Hindlimb muscle (tissue), 1 donor: ENCODE measurements at places on chromosomes 2 and 18.

GRCh38 chr18:74291472-74291770, 342 bp downstream of the CYB5A start:
- DNase-seq, result no peak

DNA sequence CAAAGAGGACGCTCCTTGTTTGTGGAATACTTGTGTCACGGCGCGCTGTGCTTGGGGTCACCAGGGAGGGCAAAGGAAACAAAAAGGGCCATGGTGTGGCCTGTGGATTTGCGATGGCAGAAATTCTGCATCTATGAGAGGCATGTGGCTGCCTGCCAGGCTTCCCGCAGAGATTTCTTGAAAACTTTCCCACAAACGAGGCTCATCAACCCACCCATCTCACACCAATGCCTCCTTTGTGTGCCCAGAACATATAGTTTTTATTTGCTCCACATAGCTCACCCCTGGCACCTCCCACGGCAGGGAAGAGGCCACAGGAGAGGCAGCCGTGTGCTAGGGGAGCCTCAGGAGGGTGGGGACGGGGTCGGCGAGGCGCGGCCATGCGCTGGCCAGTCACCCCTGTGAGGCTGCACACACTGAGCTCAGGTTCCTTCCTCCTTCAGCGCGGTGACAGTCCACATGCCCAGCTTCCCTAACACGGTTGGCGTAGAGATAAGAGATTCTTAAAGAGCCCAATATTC, 100.3 kb downstream of the MBP start:
- DNase-seq, result no peak

DNA sequence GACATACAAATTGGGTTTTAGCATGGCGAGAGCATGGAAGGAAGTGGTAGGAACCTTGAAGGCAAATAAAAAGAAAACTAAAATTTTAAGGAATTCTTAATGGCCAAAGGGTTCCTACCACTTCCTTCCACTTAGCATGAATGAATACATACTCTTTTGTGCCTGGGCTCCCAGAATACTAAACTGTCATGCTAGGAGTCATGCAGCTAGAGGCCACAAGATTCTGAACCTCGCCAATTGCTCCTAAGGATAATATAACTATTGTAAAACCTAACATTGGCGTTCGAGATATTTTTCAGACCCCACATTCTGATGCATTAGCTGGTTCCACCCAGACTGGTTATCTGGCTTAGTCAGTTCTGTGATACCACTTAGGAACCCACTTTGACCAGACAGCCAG, 38.6 kb upstream of the ARHGAP25 start:
- no peak for DNase-seq

GRCh38 chr2:232674491-232674890, 22.6 kb upstream of the GIGYF2 start:
- no peak for DNase-seq

GRCh38 chr2:217451666-217452065, 551.1 kb downstream of the TNS1 start:
- DNase-seq, result no peak

DNA sequence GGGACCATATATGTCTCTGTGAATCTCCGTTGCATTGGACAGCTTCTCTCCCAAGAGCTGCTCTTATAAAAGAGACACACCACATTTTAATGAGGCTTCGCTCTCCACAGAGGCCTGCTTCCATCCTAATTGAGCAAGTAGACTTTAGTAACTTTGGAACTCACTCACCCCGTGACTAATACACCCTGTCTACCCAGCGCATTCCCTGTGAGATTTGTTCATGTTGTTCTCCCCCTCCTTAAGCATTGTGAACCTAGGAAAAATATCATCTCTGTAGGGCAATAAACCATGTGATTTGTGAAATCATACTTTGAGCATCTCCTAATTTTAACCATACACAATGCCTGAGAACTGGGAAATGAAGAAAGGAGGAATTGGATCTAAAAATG, 56.9 kb downstream of the MCFD2 start:
- no peak for DNase-seq

- no peak for DNase-seq
Measured at GRCh38 chr2:110173523-110173922, 31.3 kb downstream of the NPHP1 start.

DNA sequence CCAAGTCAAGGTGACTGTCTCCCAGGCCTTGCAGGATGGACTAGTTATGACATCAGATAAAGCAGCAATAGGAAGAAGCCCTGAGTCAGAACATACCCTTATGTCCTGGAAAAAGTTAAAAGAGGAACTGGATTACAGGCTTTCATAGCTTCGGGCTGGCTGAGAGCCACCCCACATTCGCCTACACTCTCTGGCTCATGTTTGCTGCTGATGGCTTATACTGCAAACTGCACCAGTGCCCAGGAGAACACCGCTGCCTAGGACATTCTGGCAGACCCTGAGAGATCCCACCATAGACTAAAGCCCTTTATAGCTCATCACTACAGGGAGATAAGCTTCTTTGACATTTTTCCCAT, 20.3 kb downstream of the SLC8A1 start:
- no peak for DNase-seq

DNA sequence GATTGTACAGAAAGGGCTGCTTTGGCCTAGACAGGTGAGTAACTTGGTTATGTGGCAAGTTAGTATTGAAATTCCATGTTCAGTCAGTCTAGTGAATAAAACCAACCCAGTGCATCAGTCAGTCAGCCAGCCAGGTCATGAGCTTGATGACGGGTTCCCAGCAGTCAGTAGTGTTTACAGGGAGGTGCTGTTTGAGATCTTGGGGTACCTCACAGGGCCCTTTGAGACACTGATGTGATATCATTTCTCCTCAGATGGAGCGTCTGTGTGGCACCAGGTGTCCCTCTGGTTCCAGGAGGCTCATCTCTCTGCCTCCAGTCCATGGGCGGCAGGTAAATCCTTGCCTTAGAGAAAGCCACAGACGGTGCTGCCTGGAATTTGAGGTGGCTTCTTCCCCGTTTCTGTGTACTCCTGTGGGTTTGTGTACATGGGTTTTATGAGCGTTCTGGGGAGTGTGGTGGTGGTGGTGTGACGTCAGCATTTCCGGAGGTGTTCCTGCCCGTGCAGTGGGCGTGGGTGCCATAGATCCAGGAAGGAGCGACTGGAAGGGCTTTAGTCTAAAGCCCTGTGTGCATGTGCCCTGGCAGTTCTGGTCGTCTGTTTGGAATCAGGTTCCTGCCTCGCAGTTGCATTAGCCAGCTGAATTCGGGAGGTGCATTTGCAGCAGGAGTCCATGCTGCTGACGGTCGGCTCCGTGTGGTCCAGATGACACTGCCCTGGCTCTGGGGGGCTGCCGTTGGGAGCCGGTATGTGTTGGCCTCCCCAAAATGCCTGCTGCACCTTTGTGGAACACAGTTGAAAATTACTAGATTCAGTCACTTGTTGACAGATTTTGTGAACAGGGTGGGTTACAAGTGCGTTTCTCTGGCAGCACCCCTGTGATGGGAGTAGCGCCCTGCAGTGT, 2.1 kb downstream of the CTDP1 start:
- no peak for DNase-seq

- DNase-seq, result peak; percentile 34
Measured at GRCh38 chr18:34976123-34976522, 65.1 kb upstream of the MAPRE2 start.

GRCh38 chr2:106058469-106059137, 135.5 kb downstream of the UXS1 start:
- no peak for DNase-seq

DNA sequence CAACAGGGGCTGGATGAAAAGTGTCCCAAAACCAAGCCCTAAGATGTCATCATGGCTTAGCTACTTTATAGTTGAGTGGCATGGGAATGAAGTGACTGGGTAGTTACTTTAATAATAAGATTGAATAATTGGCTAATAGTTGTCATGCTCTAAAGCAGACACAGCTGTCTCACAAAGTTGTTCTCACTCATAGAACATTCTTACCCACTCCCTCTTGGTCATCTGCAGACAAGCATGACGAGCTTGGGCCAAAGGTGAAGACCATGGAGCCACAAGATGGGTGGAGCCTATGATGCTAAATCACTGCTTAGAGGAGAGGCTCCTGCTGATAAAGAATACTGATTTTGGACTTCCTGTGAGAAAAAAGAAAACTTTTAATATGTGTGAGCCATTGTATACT, 62.4 kb upstream of the MMADHC start:
- no peak for DNase-seq

- DNase-seq, result no peak
Measured at GRCh38 chr2:197947219-197947757, 142.9 kb downstream of the PLCL1 start.

GRCh38 chr2:196291426-196291825, 120.0 kb upstream of the STK17B start:
- DNase-seq, result no peak

- no peak for DNase-seq
Measured at GRCh38 chr2:191565647-191566198, 112.2 kb upstream of the NABP1 start.

DNA sequence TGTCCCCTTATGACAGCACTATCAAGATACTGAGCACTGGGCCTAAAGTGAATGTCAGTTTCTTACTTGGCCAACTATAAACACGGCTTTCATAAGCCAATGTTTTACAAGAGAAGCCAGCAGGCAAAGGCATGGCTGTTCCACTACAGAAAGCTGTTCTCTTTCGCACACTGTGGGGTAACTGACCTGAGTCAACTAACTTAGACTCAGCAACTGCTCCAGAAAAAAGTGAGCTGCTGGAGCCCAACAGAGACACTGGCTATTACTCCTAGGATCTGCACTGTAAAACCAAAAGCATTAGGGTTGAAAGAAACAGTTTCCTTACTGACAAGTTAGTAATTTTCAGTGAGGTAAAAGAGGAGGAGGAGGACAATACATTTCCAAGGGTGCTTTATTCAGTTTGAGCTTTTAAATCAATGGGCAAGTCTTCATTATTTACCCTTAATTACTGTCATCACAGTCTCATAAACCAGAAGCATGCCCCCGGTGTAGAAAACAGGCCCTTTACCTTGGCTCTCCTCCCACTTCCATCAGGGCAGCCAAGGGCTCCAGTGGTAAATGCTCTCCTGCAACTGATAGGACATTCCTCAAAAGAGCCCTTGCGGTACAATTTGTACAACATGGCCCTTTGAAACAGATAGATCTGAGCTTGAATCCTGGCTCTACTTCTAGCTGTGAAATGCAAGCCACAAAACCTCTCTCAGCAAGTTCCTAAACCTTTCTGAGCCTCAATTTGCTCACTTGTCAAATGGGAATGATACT, 275.7 kb downstream of the PDE11A start:
- DNase-seq, result no peak

DNA sequence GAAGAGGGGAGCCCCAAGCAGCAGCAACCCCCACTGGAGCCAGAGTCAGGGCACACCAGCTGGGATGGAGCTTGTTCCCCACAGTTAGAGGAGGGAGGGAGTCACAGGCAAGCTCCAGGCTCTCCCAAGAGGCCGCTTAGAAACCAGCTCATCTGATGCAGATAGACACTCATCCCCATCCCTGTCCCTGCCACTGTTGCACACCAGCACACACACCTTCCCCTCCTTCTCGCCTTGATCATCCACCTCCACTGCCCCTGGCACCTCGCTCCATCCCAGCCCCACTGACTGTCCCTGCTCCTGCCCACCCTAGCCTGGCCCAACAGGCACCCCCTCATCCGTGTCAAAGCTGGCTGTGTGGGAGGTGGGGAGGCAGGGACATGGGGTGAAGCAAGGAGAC, 1.5 kb upstream of the RUFY4 start:
- DNase-seq, result no peak

DNA sequence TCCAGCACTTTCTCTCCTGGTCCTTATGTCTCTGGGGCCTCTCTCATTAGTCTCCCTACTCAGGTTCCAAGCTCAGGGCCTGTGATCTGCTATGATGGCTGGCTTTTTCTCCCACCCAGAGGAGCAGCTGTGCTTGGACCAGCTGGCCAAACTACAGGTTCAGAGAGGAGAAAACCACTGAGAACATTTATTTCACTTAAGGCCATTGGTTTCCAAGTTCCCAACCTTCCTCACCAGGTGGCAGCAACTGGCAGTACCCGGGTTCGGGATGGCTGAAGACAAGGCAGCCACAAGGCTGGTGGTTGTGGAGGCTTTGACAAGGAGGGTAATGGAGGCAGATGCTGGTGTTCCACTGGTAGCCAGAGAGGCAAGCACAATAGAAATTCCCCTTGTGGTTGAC, 29.9 kb upstream of the SELENOI start:
- DNase-seq, result no peak

- peak; percentile 24 for DNase-seq
Measured at GRCh38 chr2:69509011-69509749, 71.9 kb upstream of the NFU1 start.

- DNase-seq, result no peak
Measured at GRCh38 chr18:46680784-46681695, 24.0 kb upstream of the LOXHD1 start.

DNA sequence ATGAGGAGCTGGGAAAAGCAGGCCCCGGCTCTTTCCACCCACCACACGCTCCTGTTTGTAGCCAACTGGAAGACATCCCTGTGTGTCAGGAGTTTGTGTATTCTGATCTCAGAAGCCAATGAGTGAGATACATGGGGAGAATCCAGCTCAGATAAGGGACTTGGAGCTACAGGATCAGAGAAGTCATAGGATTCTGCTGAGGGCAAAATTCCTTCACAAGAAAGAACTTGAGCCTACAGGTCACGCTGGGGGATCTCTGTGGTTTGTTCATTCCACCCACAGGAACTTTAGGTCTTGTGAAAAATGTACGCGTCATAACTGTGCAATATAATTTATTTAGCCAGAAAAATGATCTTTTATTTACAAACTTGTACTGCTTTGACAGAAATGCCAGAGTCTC, 80.1 kb upstream of the SMIM21 start:
- DNase-seq, result no peak

GRCh38 chr2:1698188-1698945, 45.9 kb downstream of the PXDN start:
- no peak for DNase-seq
